SK-N-DZ (cell line): ENCODE measurements at places on chromosomes 3 and 15.
A peak's percentile ranks its signal among the peaks of the same experiment; 100 is the strongest.

DNA sequence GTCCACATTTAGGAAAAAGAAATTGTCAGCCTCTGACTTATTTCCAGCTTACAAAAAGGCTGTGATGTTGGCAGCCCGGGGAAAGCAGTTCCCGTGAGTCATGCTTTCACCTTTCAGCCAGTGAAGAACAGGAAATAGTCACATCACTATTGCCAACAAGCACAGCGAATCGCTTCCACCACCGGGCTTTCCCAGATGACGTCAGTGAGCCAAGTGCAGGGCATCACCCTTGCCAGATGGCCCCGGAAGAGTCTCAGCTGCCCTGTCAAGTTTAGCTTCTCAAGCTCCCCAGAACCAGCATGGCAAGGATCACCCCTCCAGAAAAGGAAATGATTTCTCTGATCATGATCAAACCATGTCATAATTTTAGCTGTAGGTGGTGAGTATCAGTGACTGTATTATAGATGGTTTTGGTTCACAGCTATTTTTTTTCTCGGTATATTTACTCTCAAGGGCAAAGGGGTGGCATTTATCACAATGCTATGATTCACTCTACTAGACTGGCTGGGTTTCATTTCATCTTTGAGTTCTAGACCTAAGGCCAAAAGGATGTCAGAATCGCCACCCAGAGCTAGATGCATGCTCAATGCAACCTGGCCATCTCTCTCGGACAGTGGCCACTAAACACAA, 32.9 kb downstream of the B3GNT5 start:
- DNase-seq, result peak; percentile 29

DNA sequence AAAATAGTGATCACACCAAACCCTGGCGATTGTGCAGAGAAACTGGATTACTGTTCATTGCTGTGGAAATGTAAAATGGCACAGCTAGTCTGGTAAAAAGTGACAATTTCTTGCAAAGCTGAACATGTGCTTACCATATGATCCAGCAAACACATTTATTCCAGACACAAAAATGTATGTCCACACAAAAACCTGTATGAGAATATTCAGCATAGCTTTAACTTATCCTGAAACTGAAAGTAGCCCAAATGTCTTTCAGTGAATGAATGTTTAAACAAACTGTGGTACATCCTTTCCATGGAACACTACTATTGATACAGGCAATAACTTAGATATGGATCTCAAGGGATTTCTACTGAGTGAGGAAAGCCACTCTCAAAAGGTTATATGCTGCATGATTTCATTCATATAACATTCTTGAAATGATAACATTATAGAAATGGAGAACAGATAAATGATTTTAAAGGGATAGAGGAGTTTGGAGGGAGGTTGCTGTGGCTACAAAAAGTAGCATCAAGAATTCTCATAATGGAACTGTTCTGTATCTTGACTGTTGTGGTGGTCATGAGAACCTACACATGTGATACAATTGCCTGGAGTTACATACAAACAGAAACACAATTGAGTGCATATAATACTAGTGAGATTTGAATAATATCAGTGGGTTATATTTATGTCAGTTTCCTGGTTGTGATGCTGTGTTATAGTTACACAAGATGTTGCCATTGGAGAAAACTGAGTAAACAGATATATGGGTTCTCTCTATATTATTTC, 70.7 kb upstream of the DPH6 start:
- DNase-seq, result no peak

- DNase-seq, result peak; percentile 16
These were observed 787 bp upstream of the SLMAP start for GRCh38 chr3:57755368-57755675.

GRCh38 chr3:41247055-41248004, 48.0 kb downstream of the CTNNB1 start:
- DNase-seq, result no peak

GRCh38 chr15:47998619-47999019, 122.2 kb upstream of the SLC24A5 start:
- no peak for DNase-seq

DNA sequence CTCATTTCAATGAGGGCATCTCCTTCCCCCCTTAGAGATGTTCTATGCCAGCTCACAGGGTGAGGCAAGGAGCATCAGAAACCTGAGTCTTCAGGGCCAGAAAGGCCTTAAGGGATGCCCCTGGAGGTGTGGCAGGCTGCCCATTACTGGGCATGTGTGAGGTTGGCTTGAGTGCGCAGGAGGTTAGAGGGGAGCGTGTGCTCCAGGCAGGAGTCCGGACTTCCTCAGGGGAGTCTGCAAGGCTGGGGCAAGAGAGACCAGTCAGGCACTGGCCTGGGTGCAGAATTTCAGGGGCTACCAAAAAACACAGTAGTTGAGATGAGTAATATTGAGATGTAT, 1.9 kb downstream of the LOXL1 start:
- DNase-seq, result no peak

GRCh38 chr3:78141269-78141668, 1101.4 kb downstream of the ROBO2 start:
- DNase-seq, result no peak

GRCh38 chr3:19891740-19892139, 42.3 kb downstream of the EFHB start:
- DNase-seq, result no peak

DNA sequence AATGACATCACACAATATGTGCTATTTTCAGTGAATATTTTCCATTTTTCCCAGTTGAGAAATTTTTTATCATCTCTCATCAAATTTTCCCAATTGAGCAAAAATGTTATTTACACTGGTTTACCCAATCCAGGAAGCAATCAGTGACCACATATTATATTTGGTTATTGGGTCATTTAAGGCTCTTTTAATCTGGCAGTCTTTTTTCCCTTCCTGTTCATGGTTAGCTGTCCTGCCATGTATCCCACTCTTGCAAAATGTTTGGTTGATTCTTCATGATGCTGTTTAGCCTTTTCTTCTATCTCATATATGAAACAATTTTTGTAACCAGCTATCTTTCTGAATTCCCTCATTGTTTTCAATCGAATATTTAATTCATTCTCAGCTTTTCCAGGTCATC, 626.0 kb downstream of the RBMS3 start:
- no peak for DNase-seq

DNA sequence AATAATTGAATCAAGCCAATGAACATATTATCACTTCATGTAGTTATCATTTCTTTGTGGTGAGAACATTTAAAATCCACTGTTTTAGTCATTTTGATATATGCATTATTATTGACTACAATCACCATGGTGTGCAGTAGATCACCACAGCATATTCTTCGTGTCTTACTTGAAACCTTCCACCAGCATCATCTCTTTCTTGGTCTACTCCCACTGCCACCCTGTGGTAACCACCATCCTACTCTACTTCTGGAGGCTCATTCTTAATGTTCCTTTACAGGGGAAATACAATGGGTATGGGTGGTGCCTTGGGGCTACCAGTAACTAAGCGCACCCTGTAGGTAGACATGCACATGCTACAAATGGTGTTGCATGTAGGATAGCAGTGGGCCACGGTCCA, 25.4 kb downstream of the PXK start:
- no peak for DNase-seq

- DNase-seq, result peak; percentile 61
These were observed 11.3 kb downstream of the DUSP7 start for GRCh38 chr3:52044869-52045619.

DNA sequence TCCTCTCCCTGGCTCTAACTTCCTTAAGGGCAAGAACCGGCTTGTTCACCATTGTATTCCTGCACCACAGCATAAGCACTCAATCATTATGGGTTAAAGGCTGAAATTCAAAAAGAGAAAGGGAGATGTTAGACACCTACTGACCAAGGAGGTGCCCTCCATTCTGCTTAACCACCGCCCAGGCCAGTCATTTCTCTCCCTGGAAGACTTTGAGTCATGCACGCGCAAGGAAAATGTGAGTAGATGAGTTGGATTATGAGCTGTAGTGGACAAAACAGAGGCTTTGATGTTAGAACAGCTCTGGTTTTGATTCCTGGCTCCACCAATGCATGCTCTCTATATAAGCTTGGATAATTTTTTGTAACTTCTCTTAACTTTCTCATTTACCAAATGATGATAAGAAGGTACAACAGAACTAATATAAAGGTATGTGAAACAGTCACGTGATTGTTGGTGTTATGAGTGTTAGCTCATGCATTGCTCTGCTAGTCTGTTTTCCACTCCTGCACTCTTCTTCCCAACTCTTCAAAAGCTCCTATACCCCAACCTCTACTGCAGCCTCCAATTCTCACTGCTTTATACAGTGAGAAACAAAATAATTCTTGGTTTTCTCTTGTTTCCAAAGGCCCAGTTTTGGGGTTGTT, 148.4 kb upstream of the ATP11B start:
- no peak for DNase-seq

GRCh38 chr15:90113166-90113565, 10.9 kb upstream of the IDH2 start:
- DNase-seq, result no peak

GRCh38 chr15:82108489-82109078, 62.8 kb upstream of the MEX3B start:
- peak; percentile 51 for DNase-seq

- no peak for DNase-seq
These were observed 54.1 kb upstream of the PPIB start for GRCh38 chr15:64216730-64217428.

GRCh38 chr3:50258029-50258680, 10.8 kb upstream of the SEMA3B start:
- DNase-seq, result no peak

DNA sequence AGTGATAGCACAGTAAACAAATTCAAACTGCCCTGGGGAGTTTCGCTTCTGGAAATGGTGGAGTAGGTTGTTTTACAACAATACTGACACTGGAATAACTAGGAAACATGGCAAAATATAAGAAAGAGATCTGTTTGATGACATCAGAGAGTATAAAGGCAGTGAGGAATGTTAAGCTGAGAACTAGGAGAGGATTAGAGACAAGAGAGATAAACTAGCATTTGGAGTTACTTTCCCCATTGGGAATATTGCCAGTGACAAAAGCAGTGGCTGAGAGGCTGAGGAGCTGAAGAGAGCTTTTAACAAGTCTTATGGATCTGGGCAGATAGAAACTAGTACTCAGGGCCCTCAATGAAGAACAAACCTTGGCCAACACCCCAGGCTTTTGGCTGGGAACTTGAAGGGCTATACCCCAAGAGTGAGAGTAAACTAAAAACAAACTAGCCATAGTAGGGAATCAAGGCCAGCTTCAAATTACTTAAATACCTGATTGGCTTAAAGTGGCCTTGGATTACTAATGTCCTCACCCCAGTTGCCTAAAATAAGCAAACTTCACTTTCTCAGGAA, 280.4 kb downstream of the KLF13 start:
- DNase-seq, result no peak

DNA sequence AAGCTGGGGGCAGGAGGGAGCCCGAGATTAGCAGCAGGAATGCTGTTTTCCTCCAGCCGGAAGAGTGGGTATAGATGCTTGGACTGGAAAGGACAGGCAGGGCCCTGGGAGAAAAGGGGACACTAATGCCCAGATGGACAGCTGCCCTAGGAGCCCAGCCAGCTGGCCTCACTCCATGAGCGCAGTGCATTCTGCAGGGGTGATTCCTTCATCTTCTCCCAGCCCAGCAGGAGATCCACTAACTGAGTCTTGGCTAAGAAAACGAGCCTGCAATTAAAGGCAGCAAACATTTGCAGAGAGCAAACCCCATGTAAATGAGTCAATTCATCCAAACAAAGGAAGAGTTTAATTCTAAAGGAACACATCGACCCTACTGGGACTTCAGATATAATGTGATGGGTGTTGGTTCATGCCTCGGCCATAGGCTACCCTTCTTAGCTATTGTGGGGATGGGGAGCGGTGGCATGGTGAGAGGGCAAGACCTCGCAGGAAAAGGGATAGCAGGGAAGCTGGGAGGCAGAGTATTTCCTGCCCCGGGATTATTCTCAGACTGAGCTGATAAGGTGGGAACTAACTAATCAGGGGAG, 13.3 kb upstream of the MINAR1 start:
- DNase-seq, result no peak

GRCh38 chr15:89652666-89653065, 2.6 kb downstream of the KIF7 start:
- DNase-seq, result no peak

GRCh38 chr3:155079468-155079745, 712 bp upstream of the MME start:
- no peak for DNase-seq

DNA sequence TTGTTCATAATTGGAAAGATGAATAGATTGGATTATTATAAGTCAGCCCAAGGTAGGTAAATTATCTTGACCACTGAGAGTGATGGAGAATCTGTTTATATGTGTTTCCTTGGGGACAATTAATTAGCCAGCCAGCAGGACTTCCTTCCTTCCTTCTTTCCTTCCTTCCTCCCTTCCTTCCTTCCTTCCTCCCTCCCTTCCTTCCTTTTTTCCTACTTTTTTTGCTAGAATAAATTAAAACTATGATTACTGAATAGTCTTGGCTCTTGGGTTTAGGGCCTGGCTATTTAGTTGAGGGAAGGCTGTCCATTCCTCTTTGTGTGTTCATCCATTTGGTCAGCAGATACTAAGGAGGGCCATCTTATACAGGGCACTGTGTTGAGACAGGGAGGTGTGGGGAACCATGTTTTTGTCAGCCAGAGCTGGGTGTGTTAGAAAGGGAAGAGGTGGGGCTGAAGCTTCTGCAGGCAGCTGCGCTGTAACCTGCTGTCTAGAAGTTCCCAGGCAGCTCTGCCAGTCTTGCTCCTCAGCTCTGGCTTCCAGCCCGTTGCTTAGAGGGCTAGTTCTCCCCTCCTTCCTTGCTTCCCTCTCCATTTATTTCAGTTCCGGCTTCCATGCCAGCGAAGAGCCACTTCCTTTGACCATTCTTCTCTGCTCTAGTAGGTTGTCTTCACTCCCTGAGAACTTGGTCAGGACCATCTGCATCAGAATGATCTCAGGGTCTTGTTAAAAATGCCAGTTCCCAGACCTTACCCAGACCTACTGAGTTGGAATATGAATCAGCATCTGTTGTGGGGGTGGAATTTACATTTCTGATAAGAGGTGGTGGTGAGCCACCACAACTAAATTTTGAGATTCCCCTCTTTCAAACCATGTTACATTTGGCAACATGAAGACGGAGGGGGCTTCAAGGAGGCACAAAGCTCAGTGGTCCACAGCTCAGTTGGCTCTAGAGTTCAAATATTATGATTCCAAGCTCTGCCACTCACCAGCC, 113.9 kb downstream of the DGKG start:
- no peak for DNase-seq

- no peak for DNase-seq
These were observed 850.3 kb upstream of the CADM2 start for GRCh38 chr3:84108442-84108971.

GRCh38 chr15:74382004-74382816, 14.8 kb upstream of the CYP11A1 start:
- DNase-seq, result peak; percentile 77

GRCh38 chr3:146493761-146494160, 24.4 kb upstream of the PLSCR2 start:
- DNase-seq, result no peak

DNA sequence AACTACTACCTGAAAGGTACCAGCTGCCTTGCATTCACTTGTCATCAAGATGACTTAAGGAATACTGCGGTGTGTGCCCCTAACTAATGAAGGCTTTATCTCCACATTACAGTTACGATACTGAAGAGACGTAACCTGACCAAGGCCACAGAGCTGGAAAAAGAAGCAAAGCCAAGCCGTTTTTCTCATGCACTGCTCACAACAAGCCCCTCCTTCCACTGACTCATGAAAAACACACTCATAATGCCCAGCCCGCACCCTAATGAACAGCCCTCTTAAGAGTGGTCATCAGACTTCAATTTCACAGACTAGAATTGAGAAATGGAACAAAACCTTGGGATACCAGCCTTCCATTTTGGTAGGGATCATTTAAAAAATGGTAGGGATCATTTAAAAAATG, 11.6 kb downstream of the PSMD6 start:
- DNase-seq, result no peak

GRCh38 chr15:52261498-52262242, 33.9 kb downstream of the MYO5C start:
- DNase-seq, result peak; percentile 72
